ENCODE measurements at places on chromosomes 5 and 9.
A peak's percentile ranks its signal among the peaks of the same experiment; 100 is the strongest.

DNA sequence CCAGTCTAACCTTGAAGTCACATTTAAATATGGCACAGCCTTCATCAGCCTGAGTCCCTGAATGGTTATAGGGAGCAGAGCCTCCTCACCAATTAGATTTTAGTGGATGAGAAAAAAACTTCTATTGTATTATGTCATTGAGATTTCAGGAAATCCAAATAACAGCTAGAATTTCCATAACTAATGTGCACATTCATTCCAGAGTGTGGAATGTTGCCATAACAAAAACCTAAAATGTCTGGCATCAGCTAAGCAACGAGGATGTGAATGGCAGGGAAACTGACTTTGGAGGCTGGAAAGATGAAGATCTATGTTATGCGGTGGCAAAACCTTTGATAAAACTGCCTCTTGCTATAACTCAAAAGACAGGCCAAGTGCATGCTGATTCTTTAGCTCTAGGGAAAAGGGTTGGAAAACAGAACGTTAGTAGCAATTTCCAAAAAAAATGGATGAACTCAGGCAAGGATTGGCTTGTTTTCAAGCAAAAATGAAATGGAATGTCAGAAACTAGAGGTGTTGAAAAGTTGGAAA lies 91.3 kb upstream of the NFIB start:
- no peak for DNase-seq

DNA sequence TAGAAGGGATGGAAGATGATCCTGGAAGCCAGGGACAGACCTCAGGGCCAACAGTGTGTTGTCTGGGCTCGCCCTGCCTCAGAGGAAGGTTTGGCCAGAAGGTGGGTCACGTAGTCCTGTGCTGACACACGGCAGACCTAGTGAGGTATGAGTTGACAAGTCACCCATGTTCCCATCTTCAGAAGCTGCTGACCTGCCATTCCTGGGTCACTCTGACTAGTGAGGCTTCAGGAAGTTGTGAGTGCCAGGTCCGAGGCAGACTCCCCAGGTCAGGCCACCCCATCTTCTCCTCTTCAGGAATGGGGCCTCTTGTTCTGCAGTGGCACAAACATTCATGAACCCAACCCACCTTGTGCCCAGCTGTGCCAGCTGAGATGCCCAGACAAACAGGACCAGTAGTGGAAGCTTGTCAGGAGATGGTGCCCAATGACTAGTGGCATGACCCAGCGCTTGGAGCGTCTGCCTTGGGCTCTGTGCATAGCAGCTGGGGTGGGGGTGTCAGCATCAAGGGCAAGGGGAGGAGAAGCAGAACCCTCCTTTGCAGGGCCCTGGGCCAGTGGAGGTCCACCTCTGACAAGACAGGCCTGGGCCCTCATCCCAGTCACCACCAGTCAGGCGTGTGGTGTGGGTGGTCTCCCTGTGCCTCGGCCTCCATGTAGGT lies 16.8 kb upstream of the ANGPTL2 start:
- no peak for DNase-seq

- DNase-seq: no peak
These were observed 134.7 kb downstream of the FBN2 start for GRCh38 chr5:128403333-128403732.

GRCh38 chr5:54651482-54652076 lies 134.0 kb downstream of the SNX18 start:
- no peak for DNase-seq

GRCh38 chr5:35438786-35439185 lies 178.9 kb upstream of the SPEF2 start:
- DNase-seq: peak; percentile 45
